Activated T-cell treated with anti-CD3 and anti-CD28 coated beads, Interleukin-2, amount 50 U/mL, for 72 hours (primary cell): ENCODE measurements at places on chromosomes 1 and 21. TPM values are rescaled to one million over a fixed set of nuclear protein-coding genes. Genes with fewer than 3 reads are reported as not detected.

Gene PLA2G2C
- total RNA-seq: 3.3 TPM

GRCh38 chr21:29719521-29719920, 220.3 kb downstream of the GRIK1 start:
- no peaks in the 10 kb centered on the region for H3K27me3 ChIP-seq
- DNase-seq: no peak
- peaks cover 5% of the 10 kb centered on the region for H3K36me3 ChIP-seq

Gene OLIG2
- total RNA-seq: not detected

GRCh38 chr1:16459352-16459925, 18.9 kb downstream of the NECAP2 start:
- H3K27ac ChIP-seq: no peak overlapping the region
- H3K4me3 ChIP-seq: no peak overlapping the region
- peaks cover 3% of the 10 kb centered on the region for H3K4me1 ChIP-seq
- DNase-seq: no peak
- H3K36me3 ChIP-seq: peaks cover 9% of the 10 kb centered on the region

Gene RAP1GAP
- 2.4 TPM for total RNA-seq

Gene BATF3
- 660 TPM for total RNA-seq

DNA sequence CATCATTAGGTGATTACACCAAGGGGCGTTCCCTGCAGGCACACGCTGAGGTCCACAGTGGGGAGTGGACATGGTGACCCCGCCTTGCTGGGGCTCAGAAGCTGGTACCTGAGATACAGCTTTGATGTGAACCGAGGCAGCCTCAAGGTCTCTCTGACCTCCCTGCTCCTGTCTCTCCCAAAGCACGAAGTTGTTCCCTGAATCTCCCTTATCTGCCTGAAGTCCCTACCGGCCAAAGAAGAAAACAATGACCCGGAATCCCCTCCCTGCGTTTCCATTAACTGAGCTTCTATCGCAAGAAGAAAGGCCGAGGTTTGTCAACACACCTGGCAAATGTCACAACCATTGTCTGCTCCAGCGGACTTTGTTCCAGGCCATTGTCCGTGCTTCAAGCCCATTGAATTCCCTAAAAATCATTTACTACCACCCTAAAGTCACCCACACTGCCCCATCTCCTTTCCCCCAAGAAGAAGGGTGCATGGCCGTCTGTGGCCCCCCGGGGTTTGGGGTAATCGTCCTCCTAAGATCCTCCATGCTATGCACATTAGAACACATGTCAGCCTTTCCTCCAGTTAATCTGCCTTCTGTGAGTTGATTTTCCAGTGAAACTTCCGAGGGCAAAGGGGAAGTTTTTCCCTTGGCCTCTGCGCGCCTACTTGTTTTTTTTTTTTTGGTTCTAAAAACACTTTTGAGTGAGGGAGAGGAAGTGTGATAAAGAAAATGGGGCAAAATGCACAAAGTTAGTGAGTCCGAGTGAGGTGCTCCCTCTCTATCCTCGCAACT, 48.1 kb upstream of the COL18A1 start:
- peaks cover 14% of the 10 kb centered on the region for H3K4me1 ChIP-seq
- H3K4me3 ChIP-seq: no peak overlapping the region
- no peak for DNase-seq
- no peak overlapping the region for H3K27ac ChIP-seq

- H3K4me1 ChIP-seq: no peaks in the 10 kb centered on the region
- no peak overlapping the region for H3K27ac ChIP-seq
- H3K4me3 ChIP-seq: no peak overlapping the region
- H3K36me3 ChIP-seq: no peaks in the 10 kb centered on the region
- DNase-seq: no peak
Measured at GRCh38 chr1:198108636-198109370, 48.0 kb upstream of the NEK7 start.

- no peak overlapping the region for H3K27ac ChIP-seq
- no peak overlapping the region for H3K4me3 ChIP-seq
- no peak for DNase-seq
Measured at GRCh38 chr1:81453367-81453703, 347.4 kb upstream of the ADGRL2 start.

DNA sequence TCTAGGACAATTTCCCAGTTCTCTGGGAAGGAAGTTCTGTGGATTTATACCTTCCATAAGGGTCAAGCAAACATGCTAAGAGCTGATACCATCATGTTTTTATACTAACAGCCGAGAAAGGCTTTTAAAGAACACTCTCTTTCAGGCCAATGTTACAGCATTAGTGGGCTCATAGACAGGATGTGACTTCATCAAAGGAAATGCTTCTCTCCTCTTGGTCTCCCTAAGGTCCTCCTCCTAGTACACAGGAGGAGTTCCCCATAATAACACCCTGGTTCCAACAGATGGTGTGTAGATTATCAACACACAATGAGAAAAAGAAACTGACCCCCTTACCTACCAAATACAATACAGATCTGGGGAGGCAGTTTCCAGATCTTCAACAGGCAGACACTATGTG, 26.7 kb upstream of the GLIS1 start:
- no peak overlapping the region for H3K4me3 ChIP-seq
- peaks cover 16% of the 10 kb centered on the region for H3K4me1 ChIP-seq
- H3K27ac ChIP-seq: peak overlapping the region; percentile 72
- peaks cover 3% of the 10 kb centered on the region for H3K36me3 ChIP-seq

- H3K4me1 ChIP-seq: peaks cover 19% of the 10 kb centered on the region
Measured at GRCh38 chr1:16145030-16145661, 10.7 kb downstream of the EPHA2 start.

- no peak overlapping the region for H3K27ac ChIP-seq
- H3K36me3 ChIP-seq: no peaks in the 10 kb centered on the region
- peaks cover 43% of the 10 kb centered on the region for H3K4me1 ChIP-seq
- no peaks in the 10 kb centered on the region for H3K27me3 ChIP-seq
- no peak for DNase-seq
Measured at GRCh38 chr1:234734869-234735268, 124.9 kb upstream of the IRF2BP2 start.

DNA sequence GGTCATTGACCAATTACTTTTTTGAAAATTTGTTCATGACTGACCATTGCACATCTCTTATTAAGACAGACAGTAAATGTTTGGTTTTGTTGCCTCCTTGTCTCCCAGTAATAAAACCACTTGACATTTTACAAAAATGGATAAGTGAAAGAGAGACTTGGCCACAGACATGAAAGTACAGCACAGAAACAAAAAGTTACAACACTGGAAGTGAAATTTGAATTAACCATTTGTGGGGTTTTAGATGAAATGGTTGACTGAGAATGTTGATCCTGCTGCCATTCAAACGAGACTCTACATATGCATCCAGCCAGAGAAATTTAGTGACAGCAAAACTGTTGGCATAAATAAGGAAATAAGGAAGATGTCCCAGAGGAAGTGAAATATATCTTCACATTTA, 79.3 kb upstream of the B3GALT2 start:
- H3K4me3 ChIP-seq: no peak overlapping the region
- no peaks in the 10 kb centered on the region for H3K4me1 ChIP-seq
- H3K36me3 ChIP-seq: peaks cover 4% of the 10 kb centered on the region
- no peaks in the 10 kb centered on the region for H3K27me3 ChIP-seq
- DNase-seq: no peak

Gene WNT9A
- total RNA-seq: not detected

- DNase-seq: no peak
- no peaks in the 10 kb centered on the region for H3K27me3 ChIP-seq
- no peaks in the 10 kb centered on the region for H3K36me3 ChIP-seq
Measured at GRCh38 chr1:78743626-78744025, 94.0 kb downstream of the IFI44 start.

GRCh38 chr1:10325521-10325920, 73.3 kb upstream of the PGD start:
- peak overlapping the region; percentile 89 for H3K27ac ChIP-seq
- peaks cover 2% of the 10 kb centered on the region for H3K36me3 ChIP-seq
- DNase-seq: no peak
- H3K4me1 ChIP-seq: peaks cover 21% of the 10 kb centered on the region

DNA sequence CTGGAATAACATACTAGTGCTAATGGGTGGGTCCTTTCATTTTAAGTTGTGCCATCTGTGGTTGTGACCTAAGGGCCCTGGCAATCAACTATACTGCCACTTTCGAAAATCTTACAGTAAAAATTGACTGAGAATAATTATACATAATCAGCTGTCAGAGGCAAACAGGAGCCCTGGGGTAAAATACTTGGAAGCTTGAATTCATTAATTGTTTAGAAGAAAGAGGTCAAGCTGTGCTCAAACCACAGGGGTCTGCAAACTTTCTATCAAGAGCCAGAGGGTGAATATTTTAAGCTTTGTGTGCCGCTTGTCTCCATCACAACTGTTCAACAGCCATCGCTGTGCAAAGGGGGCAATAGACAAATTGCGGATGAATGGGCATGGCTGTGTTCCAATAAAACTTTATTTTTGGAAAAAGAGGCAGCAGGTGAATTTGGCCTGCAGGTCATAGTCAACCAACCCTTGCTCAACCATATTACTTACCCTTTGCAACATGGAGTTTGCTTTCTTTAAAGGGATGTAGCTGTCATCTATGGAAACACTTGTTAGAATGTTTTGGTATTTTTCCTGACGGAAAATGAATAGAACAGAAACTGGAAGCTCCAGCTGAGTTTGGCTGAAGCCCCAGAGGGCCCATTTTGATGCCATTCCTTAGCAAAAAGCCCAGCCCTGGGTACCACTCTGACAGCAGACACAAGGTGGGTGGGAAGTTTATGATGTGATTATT, 35.7 kb upstream of the USP1 start:
- DNase-seq: no peak
- no peak overlapping the region for H3K27ac ChIP-seq
- H3K4me3 ChIP-seq: no peak overlapping the region
- no peaks in the 10 kb centered on the region for H3K4me1 ChIP-seq
